ENCODE measurements at places on chromosomes 4 and X. TPM values are rescaled to one million over a fixed set of nuclear protein-coding genes. Genes with fewer than 3 reads are reported as not detected.

Gene KLB
- total RNA-seq, result not detected

Gene NPY2R
- 1.2 TPM for total RNA-seq

Gene IGFBP7
- total RNA-seq, result 123 TPM

- DNase-seq, result peak; percentile 10
Measured at GRCh38 chr4:8916906-8917305, 45.3 kb upstream of the HMX1 start.

- DNase-seq, result peak; percentile 41
Measured at GRCh38 chrX:2261831-2262667, 238.7 kb downstream of the DHRSX start.

DNA sequence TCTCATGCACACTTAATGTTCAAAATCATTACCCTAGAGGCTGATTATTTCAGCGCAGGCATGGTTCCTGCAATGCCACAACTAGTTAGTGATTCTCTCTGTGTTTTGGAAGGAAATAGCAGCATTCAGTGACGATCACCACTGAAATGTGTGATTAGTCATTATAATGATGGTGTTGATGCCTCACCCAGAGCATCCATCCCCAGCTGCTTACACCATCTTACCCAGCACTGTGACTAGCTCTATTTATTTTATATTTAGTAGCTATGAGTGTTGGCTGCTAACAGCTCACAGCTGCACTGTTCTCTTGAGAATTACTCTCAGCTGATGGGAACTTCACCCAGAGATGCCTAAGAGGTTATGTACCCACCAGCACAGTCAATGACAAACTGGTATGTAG lies 60.5 kb upstream of the TSPAN7 start:
- DNase-seq, result no peak

DNA sequence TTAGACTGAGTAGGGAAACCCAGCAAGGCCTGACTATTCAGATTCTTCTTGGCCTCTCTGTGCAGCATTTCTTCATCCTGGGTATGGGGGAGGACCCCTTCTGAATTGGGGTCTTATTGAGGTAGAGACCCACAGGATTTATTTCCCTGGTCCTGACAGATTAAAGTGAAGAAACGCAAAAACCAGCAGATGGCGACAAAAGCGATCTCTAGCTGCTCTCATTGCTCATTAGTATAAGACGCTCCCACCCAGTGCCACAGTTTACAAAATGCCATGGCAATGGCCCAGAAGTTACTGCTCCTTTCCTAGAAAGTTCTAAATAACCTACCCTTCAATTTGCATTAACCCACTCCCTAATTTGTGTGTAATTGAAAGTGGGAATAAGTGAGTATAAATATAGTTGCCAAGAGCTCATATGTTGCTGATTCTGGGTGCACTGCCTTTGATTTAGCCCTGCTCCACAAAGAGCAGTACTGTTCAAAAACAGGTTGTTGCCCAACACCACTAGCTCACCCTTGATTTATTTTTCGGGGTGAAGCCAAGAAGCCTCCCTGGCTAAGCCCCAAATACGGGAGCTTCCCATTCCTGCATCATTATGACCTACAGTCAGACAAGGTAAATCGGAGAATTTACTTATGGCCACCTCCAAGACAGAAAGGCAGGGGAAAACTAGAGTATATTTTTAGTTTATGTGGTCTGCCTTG lies 3.7 kb upstream of the BEX4 start:
- DNase-seq, result no peak

DNA sequence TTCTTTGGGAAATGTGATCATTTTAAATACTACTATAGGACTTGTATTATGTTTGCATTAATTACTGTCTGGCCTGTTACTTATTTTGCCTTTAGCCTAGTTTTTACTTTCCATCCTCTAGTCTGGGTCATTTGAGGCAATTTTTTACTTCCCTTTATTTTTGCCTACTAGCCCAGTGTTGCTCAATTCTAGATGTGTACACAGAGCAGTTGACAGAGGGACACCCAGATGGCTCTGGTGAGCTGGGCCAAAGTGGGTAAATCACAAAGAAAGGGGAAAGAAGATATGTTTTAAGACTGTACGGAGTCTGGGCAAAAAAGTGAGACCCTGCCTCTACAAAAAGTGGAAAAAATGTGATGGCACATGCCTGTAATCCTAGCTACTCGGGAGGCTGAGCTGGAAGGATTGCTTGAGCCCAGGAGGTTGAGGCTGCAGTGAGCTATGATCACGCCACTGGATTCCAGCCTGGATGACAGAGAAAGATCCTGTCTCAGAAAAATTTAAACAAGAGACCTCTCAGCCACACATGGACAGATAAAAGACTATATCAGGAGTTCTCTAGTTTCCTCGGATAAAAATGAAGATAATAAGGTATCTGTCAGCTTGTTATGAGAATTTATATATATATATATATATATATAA lies 35.7 kb downstream of the APOO start:
- DNase-seq, result no peak

- no peak for DNase-seq
Measured at GRCh38 chr4:57042711-57043169, 64.0 kb downstream of the POLR2B start.

GRCh38 chrX:48897157-48897624 lies 377 bp downstream of the TIMM17B start:
- peak; percentile 71 for DNase-seq

DNA sequence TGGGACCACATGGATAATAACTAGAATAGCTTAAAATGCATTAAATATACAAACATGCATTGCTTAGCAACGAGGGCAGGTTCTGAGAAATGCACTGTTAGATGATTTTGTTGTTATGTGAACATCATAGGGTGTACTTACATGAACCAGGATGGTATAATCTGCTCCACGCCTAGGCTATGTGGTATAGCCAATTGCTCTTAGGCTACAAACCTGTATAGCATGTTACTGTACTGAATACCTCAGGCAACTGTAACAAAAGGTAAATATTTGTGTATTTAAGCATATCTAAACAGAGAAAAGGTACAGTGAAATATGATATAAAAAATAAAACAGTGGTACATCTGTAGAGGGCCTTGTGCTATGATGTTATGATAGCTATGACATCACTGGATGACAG lies 169.2 kb upstream of the IL15 start:
- no peak for DNase-seq
